Activated T-helper 2 cell treated with anti-CD3 and anti-CD28 coated beads, Interferon-gamma antibody, Interleukin-2, Interleukin-4, amounts not matched to agents 10 μg/mL and 5 μg/mL and 100 μg/mL, durations not matched to agents 14 hours and 24 hours and 36 hours (primary cell): ENCODE measurements at places on chromosomes 2 and 18.

GRCh38 chr2:229947544-229947943 lies 25.2 kb downstream of the FBXO36 start:
- H3K27me3 ChIP-seq: no peaks in the 10 kb centered on the region
- H3K36me3 ChIP-seq: no peaks in the 10 kb centered on the region
- H3K4me1 ChIP-seq: peaks cover 10% of the 10 kb centered on the region
- DNase-seq: no peak
- H3K4me3 ChIP-seq: no peak overlapping the region

DNA sequence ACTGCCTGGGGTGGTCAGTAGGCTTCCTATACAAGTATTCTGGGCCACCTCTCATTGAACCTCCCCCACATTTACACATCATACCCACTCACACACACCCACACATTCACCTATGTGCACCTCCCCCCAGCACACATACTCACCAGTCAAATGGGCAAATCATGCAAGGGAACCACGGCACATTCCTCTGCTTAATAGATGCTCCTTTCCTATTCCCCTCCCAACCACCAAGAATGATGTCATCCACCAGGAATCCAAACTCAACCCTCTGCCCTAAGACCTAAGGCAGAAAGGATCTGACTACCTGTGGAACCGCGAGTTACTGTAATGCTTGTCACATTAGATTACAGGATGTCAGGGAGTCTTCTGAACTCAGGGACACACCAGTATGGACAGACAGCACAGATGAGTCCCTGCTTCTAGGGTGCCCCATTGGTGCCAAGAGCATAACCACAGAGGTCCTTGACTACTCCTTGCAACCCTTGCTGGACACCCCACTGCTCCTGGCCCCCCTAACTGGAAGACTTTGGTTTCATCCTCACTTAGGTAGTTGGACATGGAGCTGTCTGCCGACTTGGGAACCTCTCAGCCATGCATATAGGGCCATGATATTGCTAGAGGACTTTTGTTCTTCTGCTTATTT lies 21.5 kb upstream of the CAB39 start:
- H3K27me3 ChIP-seq: no peaks in the 10 kb centered on the region
- no peak for DNase-seq
- peaks cover 20% of the 10 kb centered on the region for H3K4me1 ChIP-seq

DNA sequence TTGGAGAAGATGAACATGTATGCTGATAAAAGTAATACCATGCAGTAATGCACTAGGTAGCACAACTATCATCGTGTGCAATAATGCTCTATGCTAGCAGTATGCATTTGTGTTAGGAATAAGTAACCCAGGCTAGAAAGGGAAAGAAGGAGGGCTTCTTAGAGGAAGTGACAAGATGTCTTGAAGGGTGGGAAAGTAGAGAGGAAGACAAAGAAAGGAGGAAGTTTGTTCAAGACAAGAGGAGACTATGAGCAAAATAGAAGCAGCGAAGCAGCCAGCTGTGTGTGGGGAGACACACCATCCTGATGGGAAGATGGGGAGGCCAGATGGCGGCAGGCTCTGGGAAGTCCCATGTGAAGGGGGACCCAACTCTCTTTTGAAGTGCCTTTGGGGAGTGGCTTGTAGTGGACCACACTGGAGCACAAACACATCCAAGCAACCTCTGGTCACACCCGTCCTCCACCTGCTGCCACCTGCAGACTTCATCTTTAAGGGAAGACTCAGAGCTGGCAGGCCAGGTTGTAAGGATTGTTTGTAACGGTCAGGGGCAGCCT lies 39.9 kb upstream of the INHBB start:
- H3K27ac ChIP-seq: no peak overlapping the region
- H3K4me1 ChIP-seq: peaks cover 14% of the 10 kb centered on the region
- DNase-seq: no peak
- H3K27me3 ChIP-seq: no peaks in the 10 kb centered on the region

DNA sequence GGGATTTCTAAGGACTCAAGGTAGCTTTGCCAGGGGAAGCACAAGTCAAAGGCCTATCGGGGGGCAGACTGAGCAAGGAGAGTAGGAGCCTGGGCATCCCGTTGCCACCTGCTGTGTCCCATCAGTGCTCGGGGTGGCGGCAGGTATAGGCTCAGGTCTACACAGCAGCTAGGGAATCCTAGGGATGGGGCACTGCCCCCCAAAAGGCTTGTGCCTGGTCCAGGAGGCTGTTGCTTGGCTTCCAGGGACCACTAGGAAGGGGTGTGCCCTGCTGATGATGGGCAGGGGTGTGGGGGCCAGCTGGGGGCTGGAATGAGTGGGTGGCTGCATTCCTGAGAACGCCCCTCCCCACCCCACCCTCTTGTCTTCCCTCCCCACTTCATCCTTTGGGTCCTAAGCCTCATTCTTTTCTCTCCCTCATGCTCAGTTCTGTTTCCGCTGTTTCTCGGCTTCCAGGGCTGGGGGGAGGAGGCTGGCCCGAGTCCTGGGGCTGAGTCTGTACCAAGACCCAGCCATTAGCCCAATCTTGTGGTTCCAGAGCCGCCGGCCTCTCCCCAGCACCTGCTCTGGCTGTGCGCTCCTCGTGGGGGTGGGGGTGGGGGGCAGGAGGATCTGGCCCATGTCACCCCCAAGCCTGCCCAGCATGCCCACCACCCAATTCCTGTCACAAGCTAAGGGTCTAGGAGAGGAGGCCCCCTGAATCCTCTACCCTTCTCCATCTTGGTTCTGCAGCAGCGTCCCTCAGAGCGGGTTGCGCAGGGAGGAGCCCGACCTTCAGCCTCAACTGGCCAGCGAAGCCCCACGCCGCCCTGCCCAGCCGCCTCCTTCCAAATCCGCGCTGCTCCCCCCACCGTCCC lies 12.8 kb downstream of the SPEG start:
- peaks cover 4% of the 10 kb centered on the region for H3K4me1 ChIP-seq
- H3K36me3 ChIP-seq: no peaks in the 10 kb centered on the region
- H3K27ac ChIP-seq: no peak overlapping the region
- H3K4me3 ChIP-seq: no peak overlapping the region

DNA sequence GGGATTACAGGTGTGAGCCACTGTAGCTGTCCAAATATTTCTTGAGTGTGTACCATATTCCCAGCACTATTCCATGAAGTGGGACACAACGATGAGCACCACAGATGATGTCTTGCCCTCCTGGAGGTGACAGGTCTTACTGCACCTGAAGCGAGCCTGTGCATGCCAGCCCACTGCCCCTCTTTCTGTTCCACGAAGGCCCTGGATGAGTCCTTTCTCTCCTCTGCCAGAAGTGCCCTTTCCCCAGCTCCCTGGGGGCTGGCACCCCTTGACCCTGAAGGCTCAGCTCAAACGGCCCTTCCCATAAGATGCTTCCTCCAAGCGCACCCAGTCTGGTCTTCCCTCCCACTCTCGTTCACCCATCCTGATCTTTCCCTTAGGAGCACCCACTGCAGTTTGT lies 5.5 kb downstream of the ATP6V1B1 start:
- H3K4me1 ChIP-seq: no peaks in the 10 kb centered on the region
- H3K27ac ChIP-seq: no peak overlapping the region
- peaks cover 21% of the 10 kb centered on the region for H3K27me3 ChIP-seq

GRCh38 chr2:118852605-118853128 lies 5.2 kb upstream of the EN1 start:
- no peak overlapping the region for H3K27ac ChIP-seq
- H3K36me3 ChIP-seq: peaks cover 3% of the 10 kb centered on the region
- DNase-seq: no peak
- H3K4me1 ChIP-seq: peaks cover 2% of the 10 kb centered on the region

DNA sequence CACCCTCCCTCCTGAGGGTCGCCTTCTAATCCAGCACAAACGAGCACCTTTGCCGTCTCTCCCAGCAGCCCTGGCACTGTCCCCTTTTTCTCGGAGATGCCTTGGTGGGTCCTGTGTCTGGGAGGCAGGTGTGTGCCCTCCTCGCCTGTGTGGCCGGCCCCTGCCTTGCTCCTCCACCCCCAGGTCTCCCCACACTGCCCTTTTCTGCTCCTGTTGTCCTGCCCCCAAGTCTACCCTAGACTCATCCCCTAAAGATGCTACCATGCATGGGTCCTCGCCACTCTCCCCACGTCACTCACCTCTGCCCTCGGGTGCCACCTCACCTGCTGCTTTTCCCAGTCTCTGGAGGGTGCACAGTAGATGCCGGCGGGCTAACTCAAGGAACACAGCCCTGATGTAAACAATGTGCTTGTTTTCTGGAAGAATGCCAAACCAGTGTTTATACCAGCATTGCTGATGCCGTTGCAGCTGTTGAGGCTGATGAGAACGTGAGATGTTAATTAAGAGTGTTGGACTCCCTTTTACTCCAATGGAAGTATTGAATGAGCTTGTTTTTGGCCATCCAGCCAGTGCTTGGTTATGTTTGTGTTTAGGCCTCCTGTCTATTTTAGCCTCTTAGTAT lies 223.1 kb downstream of the AGAP1 start:
- H3K4me3 ChIP-seq: no peak overlapping the region
- H3K4me1 ChIP-seq: no peaks in the 10 kb centered on the region
- no peak for DNase-seq
- H3K36me3 ChIP-seq: no peaks in the 10 kb centered on the region

DNA sequence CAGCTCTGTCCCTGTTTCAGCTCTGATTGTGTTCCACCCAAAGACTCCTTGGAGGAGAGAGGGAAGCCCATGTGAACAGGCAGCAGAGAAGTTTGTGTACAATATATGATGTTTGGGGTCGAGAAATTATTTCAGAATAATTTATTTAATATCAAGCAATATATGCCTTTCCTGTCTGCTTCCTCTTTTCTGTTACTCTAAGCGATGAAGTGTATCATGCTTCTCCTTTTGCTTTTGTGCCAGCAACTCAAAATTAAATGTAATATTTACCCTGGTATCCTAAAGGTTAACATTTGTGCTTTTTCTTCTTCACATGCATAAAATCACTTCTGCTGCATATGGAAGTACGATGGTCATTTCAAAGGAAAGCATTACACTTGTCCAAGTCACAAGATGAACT lies 2.4 kb upstream of the NTSR2 start:
- peaks cover 35% of the 10 kb centered on the region for H3K27me3 ChIP-seq
- H3K4me1 ChIP-seq: peaks cover 4% of the 10 kb centered on the region
- no peak for DNase-seq
- no peaks in the 10 kb centered on the region for H3K36me3 ChIP-seq
- no peak overlapping the region for H3K4me3 ChIP-seq

DNA sequence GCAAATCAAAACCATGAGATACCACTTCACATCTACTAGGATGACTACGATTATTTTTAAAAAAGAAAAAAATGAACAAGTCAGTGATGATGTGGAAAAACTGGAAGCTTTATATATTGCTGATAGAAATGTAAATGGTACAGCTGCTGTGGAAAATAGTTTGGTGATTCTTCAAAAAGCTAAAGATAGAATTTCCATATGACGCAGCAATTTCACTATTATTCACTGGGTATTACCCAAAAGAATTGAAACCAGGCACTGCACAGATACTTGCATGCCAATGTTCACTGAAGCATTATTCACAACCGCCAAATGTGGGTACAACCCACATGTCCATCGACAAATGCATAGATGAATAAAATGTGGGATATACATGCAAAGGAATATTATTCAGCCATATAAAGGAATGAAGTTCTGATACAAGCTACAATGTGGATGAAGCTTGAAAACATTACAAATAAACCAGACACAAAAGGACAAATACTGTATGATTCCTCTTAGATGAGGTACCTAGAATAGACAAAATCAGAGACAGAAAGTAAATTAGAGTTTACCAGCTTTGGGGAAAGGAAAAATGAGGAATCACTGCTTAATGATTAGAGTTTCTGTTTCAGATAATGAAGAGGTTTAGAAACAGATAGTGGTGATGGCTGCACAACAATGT lies 11.1 kb downstream of the RTTN start:
- no peak for DNase-seq
- H3K27me3 ChIP-seq: no peaks in the 10 kb centered on the region
- peaks cover 65% of the 10 kb centered on the region for H3K36me3 ChIP-seq

GRCh38 chr2:43226955-43227829 lies 786 bp upstream of the ZFP36L2 start:
- peak overlapping the region; percentile 88 for H3K27ac ChIP-seq
- peaks cover 50% of the 10 kb centered on the region for H3K36me3 ChIP-seq
- H3K27me3 ChIP-seq: no peaks in the 10 kb centered on the region
- peak; percentile 61 for DNase-seq
- peak overlapping the region; percentile 88 for H3K4me3 ChIP-seq
